NCI-H146 (cell line): ENCODE measurements at places on chromosomes 4 and X.

GRCh38 chrX:129540722-129541184 lies 694 bp downstream of the OCRL start:
- peak; percentile 17 for DNase-seq

- DNase-seq = peak; percentile 3
Observed at GRCh38 chr4:152678841-152679240, 956 bp downstream of the TMEM154 start.

GRCh38 chrX:49106930-49107329 lies 16.6 kb downstream of the GPKOW start:
- DNase-seq = no peak

DNA sequence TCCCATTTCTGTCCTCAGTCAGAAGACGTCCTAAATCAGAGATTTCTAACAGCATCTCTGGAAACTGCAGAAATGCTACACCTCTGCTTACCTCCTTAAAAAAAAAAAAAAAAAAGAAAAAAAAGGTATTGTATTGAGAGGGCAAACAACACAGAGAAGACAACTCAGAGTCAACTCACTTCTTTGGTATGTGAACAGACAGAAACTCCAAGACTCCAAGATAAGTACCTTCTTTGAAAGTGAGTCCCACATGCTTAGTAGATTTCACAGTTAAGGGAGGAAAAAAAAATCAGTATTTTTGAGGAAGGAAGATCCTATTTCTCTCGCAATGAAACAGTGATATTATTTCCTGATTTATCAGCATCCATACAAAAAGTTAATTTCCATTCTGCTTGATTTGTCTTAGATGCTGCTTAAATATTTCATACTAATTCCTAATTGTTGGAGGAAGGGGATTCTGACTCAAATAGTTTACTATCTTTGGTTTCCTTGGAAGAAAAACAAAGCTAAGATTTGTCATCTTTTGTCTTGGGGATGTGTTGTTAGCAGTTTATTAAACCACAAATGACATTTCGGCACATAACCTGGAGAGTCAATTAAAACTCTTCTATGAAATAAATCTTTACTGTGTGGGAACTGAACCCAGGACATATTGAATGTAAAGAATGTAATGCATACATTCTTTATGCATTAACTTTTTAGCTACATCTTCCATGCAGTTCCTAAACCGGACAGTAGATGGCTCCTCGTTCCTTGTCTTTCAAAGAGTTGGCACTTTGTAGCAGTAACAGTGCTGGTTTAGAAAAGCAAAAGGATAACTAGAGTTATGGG lies 4.7 kb downstream of the RASGEF1B start:
- DNase-seq = peak; percentile 75

DNA sequence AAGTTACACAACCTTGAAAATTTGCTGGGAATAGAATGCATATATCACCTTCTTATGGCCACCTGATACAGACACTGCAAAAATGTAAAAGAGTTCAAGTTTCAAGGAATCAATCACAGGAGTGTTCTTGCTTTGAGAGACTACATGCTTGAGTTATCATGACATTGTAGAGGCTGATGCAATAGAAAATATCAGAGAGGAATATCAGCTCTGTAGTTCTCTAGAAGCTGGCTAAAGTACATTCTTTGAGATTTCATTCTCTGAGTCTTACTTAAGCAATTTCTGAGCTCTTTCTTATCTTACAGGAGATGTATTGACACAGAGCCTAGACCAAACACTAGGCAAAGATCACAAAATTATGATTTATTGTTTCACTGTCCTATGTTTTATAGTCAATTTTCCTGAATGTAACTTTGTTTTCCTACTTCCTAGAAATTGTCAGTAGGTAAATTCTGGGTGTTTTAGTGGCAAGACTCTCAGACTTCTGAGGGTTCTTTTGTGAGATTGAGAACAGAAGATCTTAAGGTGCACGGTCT lies 152.1 kb upstream of the HPGD start:
- no peak for DNase-seq

GRCh38 chrX:20409991-20410390 lies 143.3 kb upstream of the RPS6KA3 start:
- DNase-seq = no peak

DNA sequence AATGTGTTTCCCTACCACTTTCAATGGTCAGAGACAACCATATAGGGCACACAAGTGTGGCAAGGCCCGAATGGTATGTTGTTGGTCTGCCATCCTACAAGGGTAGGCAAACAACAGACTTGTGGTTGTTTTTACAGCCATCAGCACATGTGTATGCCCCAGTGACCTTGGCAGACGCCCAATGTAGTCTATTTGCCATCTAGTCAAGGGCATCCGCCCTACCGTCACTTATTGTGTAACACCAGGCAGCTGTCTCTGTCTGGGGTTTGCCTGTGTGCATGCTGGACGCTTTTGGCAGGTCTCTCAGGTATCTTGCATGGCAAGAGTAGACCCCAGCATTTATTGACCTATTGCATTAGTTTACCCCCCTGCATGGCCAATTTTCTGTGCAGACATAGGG lies 1145.5 kb upstream of the POU3F4 start:
- no peak for DNase-seq
